ENCODE measurements at places on chromosomes 11 and 22. TPM values are rescaled to one million over a fixed set of nuclear protein-coding genes. Genes with fewer than 3 reads are reported as not detected.

Gene TKFC
- total RNA-seq = 27.5 TPM

Gene SCGB1A1
- not detected for total RNA-seq

Gene ZFPL1
- total RNA-seq = 23.1 TPM

Gene TEAD1
- 36.9 TPM for total RNA-seq

Gene TSGA10IP
- not detected for total RNA-seq

Gene CNTF
- total RNA-seq = 0.66 TPM

GRCh38 chr11:128323381-128323780 lies 264.0 kb downstream of the ETS1 start:
- no peak for DNase-seq

DNA sequence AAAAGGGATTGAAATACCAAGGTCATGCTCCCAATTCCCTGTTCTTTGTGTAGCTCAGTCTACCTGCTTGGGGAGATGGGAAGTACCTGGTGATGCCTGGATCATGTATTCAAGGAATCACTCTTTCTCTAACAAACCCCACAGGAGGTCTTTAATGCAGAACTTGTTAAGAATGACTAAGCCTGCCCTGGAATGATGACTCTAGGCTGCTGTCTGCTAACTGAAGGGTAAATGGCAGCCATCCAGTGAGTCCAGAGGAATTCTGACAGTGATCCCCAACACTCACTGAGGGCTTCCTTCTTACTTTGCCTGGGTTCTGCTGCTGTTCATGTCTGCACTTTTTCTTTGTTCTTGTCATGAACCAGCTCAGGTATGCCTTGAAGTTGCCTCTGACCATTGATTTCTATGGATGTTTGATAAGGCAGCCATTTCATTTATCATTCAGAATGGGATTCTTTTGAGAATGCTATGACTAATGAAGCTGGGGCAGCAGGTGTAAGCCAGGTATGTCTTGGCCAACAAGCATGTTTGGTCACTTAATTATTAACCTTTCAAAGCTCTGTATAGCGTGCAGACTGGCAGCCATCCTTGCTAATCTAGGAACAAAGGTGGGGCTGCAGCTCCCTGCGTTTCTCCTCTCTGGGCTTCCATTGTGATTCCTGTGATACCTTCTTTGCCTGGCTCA lies 11.4 kb downstream of the PRSS23 start:
- peak; percentile 43 for DNase-seq

- DNase-seq = no peak
These were observed 33.4 kb upstream of the WNT7B start for GRCh38 chr22:46010207-46010867.

DNA sequence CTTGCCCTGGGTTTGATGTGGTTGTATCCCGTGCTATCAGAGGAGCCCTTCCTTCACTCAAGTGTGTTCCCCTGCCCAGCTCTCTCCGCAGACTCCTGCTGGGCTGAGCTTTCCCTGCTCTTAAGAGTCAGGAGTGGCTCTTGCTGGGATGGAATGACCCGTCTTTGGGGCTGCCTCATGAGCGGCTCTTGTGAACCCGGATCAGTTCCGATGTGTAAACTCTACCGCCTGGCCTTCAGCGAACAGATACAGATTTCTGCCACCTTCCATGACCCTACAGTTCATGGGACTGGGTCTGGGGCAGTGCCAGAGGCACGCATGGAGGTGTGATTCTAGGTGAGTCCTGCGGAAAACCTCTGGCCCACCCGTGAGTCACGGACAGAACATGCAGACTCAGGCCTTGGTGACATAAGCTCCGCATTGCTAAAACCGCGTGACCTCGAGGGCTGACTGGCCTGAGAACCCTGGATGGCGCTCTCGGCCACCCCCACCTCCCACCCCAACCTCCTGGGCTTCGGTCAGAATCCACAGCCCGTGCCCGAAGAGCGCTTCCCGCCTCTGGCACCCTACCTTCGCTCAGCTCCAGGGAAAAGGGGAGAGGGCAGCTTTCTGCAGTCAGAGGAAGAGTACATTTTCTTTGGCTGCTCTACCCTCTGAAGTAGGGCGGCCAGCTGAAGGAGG lies 1.3 kb upstream of the ZBTB16 start:
- peak; percentile 45 for DNase-seq

- DNase-seq = no peak
These were observed 43.2 kb upstream of the VPREB1 start for GRCh38 chr22:22201185-22201929.

GRCh38 chr22:50673231-50674129 lies 857 bp downstream of the SHANK3 start:
- no peak for DNase-seq

GRCh38 chr22:46082633-46083032 lies 67.7 kb upstream of the PPARA start:
- DNase-seq = no peak

DNA sequence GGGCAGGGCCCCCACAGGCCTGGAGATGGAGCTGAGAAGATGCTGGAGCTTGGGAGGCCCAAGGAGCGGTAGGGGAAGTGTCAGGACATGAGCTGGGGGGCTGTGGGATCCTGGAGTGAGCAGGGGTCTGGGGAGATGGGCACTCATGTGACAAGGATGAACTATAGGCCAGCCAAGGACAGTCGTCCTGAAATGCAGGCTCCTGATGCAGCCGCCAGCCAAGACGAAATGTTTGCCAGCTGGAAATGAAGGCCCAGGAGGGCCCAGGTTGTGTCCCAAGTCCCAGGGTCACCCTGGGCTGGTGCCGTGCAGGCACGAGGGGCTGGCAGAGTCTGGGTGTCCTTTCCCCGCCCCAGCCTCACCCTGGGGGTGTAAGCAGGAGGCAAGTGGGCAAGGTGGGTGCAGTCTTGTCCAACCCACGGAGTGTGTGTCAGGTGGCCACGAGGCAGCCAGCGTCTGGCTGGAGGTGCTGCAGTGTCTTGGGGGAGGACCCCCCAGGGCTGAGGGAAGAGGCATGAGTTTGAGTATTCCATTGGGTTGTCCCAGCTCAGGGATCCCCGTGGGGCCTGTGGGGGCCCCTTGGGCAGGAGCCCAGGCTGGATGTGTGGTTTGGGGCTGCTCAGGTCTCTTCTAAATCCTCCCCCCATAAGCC lies 21.4 kb downstream of the MRGPRG start:
- no peak for DNase-seq

DNA sequence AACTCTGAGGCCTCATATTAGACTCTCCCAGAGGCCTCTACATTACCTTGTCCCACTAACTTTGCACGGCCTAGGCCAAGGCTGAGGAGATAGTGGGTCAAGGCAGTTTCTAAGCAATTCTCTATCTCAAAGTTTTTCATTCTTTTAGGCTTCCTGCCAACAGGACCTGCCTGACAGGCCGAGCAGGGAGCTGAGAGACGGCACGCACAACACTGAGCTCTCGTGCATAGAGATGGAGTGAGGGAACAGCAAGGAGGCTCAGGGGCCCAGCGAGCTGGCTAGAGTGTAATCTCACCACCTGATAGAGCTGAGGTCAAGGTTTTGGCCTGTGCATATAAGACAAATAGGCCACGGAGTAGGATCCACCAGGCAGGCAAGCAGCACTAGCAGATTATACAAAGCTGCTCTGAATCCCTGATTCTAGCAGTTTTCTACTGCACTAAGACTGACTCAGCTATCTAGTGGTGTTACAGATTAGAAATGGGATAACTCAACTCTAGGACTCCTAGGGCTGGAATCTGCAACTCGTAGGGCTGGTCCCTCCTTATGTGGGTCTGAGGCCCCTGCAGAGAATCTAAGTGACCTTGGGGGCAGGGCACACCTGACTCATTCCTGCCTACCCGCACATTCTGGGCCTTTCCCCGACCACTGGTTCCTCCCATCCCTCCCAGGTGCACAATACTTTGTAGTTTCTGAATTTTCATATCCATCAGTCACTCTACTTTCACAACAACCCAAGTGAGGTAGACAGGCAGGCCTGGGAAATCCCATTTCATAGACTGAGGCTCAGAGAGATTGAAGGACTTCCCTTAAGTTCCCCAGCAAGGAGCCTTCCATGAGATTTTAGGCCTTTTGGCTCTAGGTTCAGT lies 1.7 kb downstream of the CYB5R2 start:
- no peak for DNase-seq

GRCh38 chr11:134261626-134262488 lies 8.5 kb downstream of the ACAD8 start:
- DNase-seq = no peak

DNA sequence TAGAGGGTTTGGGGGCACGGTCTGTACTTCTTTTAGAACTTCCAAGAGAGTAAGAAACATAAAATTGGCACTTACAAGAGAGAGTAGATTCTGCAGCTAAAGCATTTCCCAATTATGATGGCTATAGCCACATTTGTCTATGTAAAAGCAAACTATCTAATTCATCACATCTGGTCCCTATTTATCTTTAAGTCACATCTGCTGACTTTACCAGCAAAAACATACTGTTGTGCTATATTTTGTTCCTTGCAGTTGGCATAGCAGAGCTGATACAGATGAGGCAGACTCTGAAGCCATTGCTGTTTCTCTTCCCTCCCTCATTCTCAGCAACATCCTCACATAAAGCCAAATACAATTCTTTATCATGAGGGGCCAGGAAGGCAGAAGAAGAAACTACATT lies 1533.5 kb upstream of the RAG2 start:
- no peak for DNase-seq

GRCh38 chr22:44424867-44425693 lies 73.0 kb downstream of the RTL6 start:
- peak; percentile 52 for DNase-seq

GRCh38 chr11:65112546-65113360 lies 1.1 kb downstream of the TM7SF2 start:
- peak; percentile 75 for DNase-seq

DNA sequence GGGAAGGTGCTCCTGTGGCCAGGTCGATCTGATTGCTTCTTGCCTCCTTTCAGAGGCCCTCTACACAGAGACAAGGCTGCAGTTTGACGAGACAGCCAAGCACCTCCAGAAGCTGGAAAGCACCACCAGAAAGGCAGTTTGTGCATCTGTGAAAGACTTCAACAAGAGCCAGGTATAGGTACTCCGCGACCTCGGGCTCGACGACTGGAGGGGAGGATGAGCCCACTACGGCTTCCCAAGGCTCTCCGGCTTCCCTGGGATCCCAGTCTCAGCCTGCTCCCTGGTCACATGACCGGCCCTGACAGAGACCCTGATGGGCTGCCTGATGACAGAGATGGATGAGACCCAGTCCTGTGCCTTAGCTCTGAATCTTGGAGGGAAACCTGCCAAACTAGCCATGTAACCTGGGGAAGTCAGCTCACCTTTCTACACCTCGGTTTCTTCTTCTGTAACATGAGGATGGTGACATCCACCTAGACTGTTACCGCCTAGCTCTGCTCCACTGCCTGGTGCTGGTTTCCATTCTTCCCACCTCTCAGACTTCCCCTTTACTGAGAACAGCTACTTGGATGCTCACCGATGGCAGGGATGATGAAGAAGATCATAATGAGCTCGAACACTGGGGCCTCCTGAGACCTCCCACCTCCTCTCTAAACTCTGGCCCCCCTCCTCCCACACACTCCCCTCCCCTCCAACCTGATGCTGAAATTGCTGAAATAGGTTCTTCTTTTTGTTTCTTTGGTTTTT lies 8.9 kb downstream of the RIBC2 start:
- DNase-seq = no peak
